Endothelial cell (in vitro differentiated cells): ENCODE measurements at places on chromosomes 7 and 10. TPM values are rescaled to one million over a fixed set of nuclear protein-coding genes. Genes with fewer than 3 reads are reported as not detected.
A peak's percentile ranks its signal among the peaks of the same experiment; 100 is the strongest.

- no peak for DNase-seq
Measured at GRCh38 chr10:16779384-16779915, 37.8 kb downstream of the RSU1 start.

- DNase-seq = peak; percentile 47
Measured at GRCh38 chr10:79052291-79053080, 16.3 kb upstream of the ZMIZ1 start.

DNA sequence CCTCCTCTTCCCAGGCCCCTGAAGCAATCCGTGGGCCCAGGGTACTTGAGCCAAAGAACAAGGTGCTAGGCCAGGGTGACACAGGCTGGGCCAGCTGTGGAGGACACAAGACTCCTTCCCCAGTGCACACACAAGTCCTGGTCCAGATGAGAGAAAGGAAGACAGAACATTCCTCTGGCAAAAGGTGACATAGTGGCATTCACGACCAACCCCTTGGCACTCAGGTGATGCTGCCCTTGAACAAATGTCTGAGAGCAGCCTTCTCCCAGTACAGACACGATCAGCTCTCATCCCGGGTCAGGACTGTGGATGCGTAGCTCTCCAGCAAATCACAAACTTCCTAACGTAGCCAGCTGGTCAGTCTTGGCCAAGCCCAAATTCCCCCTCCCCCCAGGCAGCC is 118.5 kb downstream of the OAT start:
- no peak for DNase-seq

DNA sequence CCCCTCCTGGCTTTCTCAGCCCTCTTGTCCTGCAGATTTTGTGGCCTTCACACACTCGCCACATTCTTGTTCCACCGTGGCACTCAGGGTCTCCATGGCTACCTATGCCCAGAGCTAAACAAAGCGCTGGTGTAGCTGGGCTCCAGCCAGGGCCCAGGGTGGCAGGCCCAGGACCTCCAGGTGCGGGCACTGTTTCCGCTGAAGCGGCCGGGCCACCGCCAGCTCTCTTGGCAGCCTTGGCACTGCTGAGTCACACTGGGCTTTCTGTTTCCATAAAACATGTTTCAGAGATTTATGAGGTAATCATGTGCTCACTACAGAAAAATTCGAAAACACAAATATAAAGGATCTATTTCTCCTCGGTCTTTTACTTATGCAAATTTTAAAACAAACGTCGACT is 51.3 kb downstream of the AOC1 start:
- no peak for DNase-seq

GRCh38 chr10:13787015-13787421 is 200.3 kb downstream of the PRPF18 start:
- peak; percentile 67 for DNase-seq

DNA sequence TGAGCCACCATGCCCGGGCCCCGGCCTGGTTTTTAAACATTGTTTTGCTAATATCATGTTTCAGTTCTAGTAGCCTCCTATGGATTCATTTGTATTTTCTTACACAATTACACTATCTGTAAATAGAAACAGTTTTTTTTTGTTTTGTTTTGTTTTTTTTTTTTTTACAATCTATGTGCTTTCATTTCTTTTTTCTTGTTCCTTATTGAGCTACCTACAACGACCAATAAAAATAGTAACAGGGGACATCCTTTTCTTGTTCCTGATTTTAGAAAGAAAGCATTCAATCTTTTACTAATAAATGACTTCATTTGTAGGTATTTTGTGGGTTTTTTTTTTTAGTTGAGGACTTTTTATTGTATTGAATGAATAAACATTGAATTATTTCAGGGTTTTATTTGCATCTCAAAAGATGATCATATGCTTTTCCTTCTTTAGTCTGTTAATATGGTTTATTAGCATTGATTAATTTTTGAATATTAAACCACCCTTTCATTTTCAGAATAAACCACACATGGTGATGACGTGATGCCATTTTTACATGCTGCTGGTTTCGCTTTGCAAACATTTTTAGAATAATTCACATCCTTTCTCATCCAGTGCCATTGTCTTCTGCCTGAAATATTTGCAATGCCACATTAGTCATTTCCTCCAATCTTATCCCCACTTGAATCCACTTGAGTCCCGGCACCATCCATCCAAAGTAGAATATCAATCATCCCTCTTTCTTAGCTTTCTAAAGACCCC is 18.1 kb upstream of the AKR1E2 start:
- DNase-seq = no peak

- no peak for DNase-seq
Measured at GRCh38 chr10:110200503-110200902, 6.9 kb upstream of the MXI1 start.

Gene SLC18A3
- 0.72 TPM for total RNA-seq

Gene NPSR1
- total RNA-seq = not detected

Gene GPR85
- total RNA-seq = 3.0 TPM

Gene MYOF
- 12.4 TPM for total RNA-seq
